Heart right ventricle (tissue), 16 donors: ENCODE measurements at places on chromosomes 11 and 22.

- no peak for DNase-seq
These were observed 74.8 kb upstream of the PITPNB start for GRCh38 chr22:27993774-27994350.

DNA sequence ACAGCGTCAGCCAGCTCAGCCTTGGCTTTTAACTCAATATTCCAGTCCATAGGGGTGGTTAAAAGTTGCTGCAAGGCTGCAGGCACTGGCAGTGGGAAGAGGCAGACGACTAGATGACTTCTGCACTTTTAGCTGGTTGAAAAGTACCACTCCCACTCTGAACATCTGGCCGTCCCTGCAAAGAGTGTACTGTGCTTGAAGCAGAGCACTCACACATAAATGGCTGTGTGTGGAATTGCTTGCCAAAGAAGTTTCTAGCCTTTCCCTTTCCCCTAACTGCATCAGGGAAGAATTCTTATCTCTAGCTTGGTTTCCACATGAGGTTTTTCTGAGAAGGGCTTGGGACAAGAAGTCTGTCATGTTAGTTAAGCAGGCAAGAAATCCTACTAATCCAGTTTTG lies 5.1 kb upstream of the PHLDB1 start:
- DNase-seq, result peak; percentile 26

GRCh38 chr11:30017445-30017895 lies 640 bp upstream of the KCNA4 start:
- no peak for DNase-seq

GRCh38 chr11:111376181-111376871 lies 2.7 kb downstream of the POU2AF1 start:
- no peak for DNase-seq

DNA sequence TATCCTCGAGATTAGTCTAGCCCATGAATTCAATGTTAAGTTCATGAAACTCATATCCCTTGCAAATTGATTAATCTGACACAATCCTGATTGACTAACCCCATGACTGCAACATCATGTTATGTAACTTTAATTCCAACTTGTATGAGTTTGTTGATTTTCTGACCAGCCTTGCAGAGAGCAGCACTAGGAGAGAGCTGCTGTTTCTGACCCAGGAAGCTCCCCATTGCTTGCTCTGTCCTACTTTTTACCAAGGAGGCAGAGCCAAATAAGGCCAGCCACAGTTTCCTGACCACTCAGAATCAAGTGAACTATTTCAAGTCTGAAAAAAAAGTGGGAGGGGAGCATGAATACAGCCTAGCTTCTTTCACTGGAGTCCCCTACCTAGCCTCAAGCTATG lies 13.2 kb downstream of the MPZL3 start:
- no peak for DNase-seq

- no peak for DNase-seq
These were observed 328.1 kb downstream of the OPCML start for GRCh38 chr11:133204158-133204557.

DNA sequence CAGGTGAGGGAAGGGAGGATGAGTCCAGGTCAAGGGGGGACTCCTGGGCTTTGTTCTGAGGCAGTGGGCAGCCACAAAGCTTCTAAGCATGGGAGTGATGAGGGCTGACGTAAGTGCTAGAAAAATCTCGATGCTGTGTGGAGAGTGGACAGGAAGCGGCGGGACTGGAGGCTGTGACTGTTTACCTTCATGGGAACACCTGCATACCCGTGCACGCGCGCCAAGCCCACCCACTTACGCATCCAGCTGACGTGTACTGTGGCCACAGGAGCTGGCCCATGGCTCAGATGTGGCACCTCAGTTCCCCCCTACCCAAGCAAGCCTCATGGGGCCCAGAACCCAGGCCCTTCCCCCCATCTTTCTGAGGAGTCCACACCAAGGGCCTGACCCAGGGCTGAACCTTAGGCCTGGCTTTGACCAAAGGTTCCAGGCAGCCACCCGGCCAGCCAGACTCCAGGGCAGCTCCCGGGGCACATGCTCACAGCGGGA lies 14.0 kb downstream of the MYRF start:
- no peak for DNase-seq

DNA sequence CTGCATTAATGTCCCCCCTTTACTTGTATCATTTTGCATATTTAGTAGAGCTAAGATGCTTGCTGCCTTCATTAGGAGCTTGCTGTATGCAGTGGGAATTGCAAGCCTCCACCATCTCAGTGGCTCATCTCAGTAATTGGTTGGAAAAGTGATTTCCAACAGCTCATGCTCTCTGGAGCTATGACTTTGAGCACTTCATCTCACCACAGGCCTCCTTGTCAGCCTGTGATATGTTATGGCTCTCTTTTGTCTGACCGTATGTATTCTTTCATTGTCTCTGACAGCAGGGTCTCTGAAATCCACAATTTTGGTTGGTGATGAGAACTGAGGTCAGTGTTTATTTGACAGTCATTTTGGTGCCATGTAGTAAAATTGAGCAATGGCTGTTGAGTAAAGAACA lies 345.1 kb downstream of the FAT3 start:
- no peak for DNase-seq

DNA sequence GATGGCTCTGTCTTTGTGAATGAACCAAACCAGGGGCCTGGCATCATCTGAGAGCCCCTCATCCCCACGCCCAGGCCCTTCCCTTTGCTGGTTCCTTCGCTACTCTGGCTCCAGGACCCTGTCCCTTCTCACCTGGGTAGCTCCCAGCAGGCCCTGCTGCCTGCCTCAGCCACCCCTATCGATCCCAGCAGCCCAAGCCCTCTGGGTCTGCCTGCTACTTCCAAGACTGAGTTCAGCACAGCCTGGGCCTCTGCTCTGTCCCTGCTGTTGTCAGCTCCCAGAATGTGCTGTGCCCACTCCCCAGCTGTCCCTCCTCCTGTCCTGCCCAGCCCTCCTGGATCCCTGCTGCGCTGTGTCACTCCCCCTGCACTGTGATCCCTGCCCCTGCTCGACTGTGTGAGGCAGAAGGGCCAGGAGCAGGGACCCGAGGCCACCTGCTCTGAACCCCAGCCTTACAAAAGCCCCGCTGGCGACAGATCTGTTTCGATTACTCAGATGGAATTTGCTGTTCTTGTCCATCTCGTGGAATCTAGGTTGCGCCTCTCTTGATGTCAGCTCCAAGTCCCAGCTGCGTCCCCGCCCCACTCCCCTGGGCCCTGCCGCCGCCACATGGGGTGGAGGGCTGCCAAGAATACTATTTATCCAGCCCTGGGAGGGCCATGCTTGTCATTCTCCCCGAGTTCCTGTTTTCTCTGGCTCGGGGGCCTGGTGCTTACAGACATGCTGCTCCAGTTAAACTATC lies 13.0 kb downstream of the MRPL21 start:
- peak; percentile 88 for DNase-seq

GRCh38 chr22:36026741-36027140 lies 1.9 kb downstream of the RBFOX2 start:
- DNase-seq, result no peak

GRCh38 chr22:42263944-42264343 lies 6.5 kb downstream of the TCF20 start:
- no peak for DNase-seq

DNA sequence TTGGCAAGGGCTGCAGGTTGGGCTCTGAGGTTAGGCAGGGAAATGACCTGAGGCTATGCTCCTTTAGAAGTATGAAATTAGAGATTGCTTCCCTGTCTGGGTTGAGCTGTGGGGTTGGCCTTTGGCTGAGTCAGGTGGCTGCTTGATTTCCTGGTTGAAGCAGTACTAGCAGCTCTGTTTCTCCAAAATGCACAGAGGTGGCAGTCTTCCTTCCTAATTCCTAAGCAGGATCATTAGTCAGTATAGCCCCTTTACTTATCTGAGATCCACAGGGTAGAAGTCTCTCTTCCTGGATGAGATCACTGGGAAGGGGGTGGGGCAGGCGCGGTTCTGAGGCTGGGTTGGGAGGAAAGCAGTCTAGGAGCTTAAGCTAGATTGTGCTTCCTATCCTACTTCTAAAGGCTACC lies 1917.5 kb downstream of the LRRC4C start:
- DNase-seq, result no peak

DNA sequence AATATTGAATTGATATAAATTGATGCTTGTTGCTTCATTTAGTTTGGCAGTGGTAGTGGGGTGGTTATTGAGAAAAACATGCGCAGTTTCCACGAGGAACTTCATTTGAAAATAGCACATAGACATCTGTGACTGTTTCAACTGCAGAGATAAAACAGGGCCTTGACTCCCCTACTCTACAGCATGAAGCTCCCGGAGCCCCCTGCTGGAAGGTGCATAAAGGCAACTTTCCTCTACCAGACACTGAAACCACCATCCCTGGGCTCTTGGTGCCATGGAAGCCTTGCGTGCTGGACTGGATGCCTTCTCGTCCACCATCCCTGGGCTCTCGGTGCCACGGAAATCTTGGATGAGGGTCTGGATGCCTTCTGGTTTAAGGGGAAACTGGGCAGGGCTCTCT lies 195.9 kb downstream of the CSNK2A3 start:
- no peak for DNase-seq

- DNase-seq, result no peak
These were observed 445 bp downstream of the SYTL2 start for GRCh38 chr11:85810521-85810870.

- DNase-seq, result no peak
These were observed 285.0 kb downstream of the C11orf87 start for GRCh38 chr11:109706945-109707344.

DNA sequence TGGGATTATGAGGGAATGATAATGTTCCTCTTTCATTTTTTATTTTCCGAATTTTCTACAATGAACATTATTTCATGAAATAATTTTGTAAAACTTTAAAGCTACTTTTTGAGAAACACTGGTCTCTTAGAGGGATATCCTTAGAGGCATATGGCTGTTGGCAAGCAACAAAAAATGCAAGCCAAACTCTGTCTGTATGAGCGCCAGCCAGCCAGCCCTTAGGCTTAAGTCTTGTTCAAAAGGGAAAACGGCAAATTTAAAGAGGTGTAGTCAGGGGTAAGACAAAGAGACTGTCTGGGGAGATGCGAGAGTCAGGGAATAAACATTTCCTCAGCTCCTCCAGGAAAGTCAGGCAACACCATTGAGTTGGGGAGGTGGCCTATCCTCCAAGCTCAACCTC lies 22.5 kb downstream of the ASCC2 start:
- no peak for DNase-seq

GRCh38 chr11:30100495-30100894 lies 83.7 kb upstream of the KCNA4 start:
- DNase-seq, result no peak

GRCh38 chr22:21800552-21801303 lies 65.1 kb upstream of the YPEL1 start:
- DNase-seq, result no peak

GRCh38 chr11:113885897-113886296 lies 10.5 kb upstream of the USP28 start:
- DNase-seq, result no peak

GRCh38 chr11:64838600-64839334 lies 5.7 kb downstream of the CDC42BPG start:
- DNase-seq, result no peak

GRCh38 chr11:119195680-119196079 lies 10.4 kb downstream of the NHERF4 start:
- DNase-seq, result no peak
